ENCODE measurements at places on chromosomes 2 and 18.

GRCh38 chr2:239164335-239164871 lies 236.4 kb downstream of the HDAC4 start:
- DNase-seq: no peak

GRCh38 chr2:162490052-162490717 lies 146.3 kb downstream of the GCA start:
- no peak for DNase-seq

GRCh38 chr2:80624062-80624461 lies 319.5 kb upstream of the LRRTM1 start:
- DNase-seq: no peak

DNA sequence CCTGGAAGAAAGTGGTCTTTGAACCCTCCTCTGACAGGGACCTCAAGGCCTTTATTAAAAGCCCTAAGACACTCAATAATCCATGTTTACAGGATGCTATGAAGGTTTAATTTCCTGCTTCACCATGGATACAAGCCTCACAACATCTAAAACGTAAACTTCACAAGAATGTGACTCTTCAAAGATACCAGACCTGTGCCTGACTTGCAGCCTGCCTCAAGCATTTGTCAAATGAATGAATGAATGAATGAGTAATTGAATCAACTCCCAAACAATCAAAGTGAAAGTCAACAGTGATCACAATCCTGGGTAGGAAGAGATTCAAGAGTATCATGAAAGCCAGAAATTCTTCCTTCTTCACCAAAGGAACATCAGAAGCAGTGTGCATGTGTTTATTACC lies 30.4 kb downstream of the KLF7 start:
- DNase-seq: no peak

GRCh38 chr2:235156055-235156454 lies 204.2 kb downstream of the SH3BP4 start:
- no peak for DNase-seq

DNA sequence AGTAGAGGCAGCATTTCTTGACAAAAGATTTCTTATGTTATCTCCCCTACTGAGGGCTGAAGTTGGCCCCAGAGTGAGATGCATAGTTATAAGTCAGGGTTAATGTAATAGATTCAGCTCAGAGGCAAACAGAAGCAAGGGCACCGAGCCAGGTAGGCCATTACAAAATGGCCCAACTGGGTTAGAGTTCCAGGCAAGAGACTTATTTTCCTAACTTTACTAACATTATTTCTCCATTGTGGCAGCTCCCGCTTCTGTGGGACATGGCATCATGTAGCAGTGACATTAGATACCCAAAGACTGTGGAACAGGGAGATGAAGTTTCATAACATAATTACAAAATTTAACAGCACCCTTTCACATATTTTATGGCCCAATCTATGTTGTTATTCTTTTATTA lies 27.1 kb downstream of the TSPYL6 start:
- no peak for DNase-seq

- DNase-seq: no peak
Measured at GRCh38 chr18:5969355-5969988, 74.2 kb upstream of the TMEM200C start.

DNA sequence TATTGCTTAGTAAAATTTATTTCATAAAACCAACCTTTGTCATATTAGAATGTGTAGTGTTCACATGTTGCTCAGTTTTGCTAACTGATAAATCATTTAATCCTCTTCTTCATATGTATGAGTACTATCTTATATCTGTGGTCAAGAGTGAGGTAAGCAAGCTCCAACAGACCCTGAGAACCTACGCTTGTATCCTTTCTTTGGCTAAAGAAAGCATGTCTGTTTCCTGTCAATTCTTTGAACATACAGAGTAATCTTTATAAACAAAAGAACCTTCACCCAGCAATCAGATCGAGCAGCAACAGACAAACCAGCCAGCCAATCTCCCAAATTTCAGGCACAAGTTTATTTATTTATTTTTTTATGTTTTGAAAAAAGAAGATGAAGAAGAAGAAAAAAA lies 6.4 kb downstream of the ADCYAP1 start:
- no peak for DNase-seq

DNA sequence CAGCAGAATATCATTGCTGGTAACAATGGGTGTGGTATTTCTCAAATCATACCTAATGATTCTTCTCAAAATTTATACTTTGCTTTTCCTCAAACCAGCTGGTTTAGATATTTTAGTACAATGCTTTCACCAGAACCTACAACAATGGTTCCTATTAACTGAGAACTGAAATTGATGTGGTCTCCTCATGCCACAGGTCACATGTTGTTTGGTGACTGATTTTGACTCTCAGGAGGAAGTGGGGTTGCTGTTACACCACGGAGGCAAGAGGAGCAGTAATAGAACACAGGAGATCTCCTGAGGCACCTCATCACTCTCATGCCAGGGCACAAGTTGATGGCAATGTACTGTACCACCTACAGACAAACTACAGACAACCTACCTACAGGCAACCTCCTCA lies 3.0 kb upstream of the CEP68 start:
- DNase-seq: no peak

DNA sequence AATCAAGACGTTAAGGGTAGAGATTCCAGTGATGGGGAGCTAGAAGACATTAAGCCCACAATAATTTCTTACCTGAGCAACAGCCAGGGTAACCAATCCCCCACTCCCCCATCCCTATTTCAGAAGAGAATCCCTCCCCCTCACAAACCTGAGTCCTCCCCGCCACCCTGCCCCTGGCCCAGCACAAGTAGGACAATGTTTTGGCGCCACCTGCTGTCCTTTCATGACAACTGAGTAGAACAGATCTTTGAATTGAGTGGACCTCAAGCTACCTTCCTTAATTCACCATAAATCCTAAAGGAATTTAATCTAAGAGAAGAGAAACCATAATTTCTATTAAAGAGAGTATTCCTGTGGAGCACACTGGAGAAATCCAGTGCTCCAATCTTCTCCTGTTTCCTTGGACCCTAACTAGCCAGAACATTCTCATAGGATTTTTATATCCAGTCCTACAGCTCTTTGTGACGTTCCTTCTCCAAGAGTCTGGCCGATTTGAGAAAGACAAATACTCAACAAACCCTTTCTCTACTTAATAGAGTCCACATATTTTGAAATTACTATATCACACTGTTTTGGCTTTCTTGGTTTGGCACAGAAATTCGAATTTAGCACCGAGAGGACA lies 41.1 kb downstream of the NHEJ1 start:
- DNase-seq: peak; percentile 63

GRCh38 chr2:118169359-118170005 lies 81.2 kb downstream of the INSIG2 start:
- no peak for DNase-seq

DNA sequence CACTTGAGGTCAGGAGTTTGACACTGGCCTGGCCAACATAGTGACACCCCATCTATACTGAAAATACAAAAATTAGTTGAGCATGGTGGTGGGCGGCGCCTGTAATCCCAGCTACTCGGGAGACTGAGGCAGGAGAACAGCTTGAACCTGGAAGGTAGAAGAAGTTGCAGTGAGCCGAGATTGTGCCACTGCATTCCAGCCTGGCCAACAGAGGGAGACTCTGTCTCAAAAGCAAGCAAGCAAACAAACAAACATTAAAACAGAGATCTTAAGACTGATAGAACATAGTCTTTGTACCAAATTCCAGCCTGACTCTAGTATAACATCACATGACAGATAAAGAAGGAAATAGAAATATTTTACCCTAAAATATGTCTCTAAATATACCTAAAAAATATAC lies 168.1 kb downstream of the PTPRM start:
- no peak for DNase-seq

GRCh38 chr2:216478151-216478550 lies 20.5 kb upstream of the RPL37A start:
- no peak for DNase-seq
